Keratinocyte (primary cell): ENCODE measurements at places on chromosomes 12 and 14. TPM values are rescaled to one million over a fixed set of nuclear protein-coding genes. Genes with fewer than 3 reads are reported as not detected.

- no peaks in the 10 kb centered on the region for H3K27me3 ChIP-seq
- H3K36me3 ChIP-seq = no peaks in the 10 kb centered on the region
- H3K4me3 ChIP-seq = no peak overlapping the region
- H3K4me1 ChIP-seq = no peaks in the 10 kb centered on the region
- no peak overlapping the region for H3K27ac ChIP-seq
Measured at GRCh38 chr14:71833476-71833875, 98.8 kb upstream of the RGS6 start.

Gene RAPGEF3
- polyA plus RNA-seq = 4.1 to 5.7 TPM (median 5.1 TPM) in 3 replicates

Gene CIROP
- polyA plus RNA-seq = not detected in 3 replicates

Gene VWF
- polyA plus RNA-seq = 0.01 to 0.03 TPM in 2 of 3 replicates, not detected in the other

- peaks cover 2% of the 10 kb centered on the region for H3K4me1 ChIP-seq
- no peak overlapping the region for H3K4me3 ChIP-seq
- no peak overlapping the region for H3K27ac ChIP-seq
Measured at GRCh38 chr14:96482986-96483385, 19.2 kb upstream of the PAPOLA start.

Gene GIT2
- 19.1 to 30.3 TPM (median 25.9 TPM) in 3 replicates for polyA plus RNA-seq

- no peak for DNase-seq
- H3K4me1 ChIP-seq = no peaks in the 10 kb centered on the region
- H3K27ac ChIP-seq = no peak overlapping the region
- no peaks in the 10 kb centered on the region for H3K36me3 ChIP-seq
- H3K4me3 ChIP-seq = no peak overlapping the region
- H3K27me3 ChIP-seq = no peaks in the 10 kb centered on the region
Measured at GRCh38 chr12:114245555-114245954, 160.4 kb downstream of the TBX5 start.

Gene OTOGL
- polyA plus RNA-seq = 0.01 to 0.08 TPM (median 0.01 TPM) in 3 replicates

- no peak for DNase-seq
- H3K27ac ChIP-seq = no peak overlapping the region
- no peaks in the 10 kb centered on the region for H3K36me3 ChIP-seq
- no peaks in the 10 kb centered on the region for H3K27me3 ChIP-seq
- no peak overlapping the region for H3K4me3 ChIP-seq
- H3K4me1 ChIP-seq = no peaks in the 10 kb centered on the region
Measured at GRCh38 chr14:76434220-76434619, 58.3 kb downstream of the ESRRB start.
